HepG2 (cell line): ENCODE measurements at places on chromosomes 16 and 17. TPM values are rescaled to one million over a fixed set of nuclear protein-coding genes. Genes with fewer than 3 reads are reported as not detected.

The TEKT5 gene
- not detected in 2 replicates for total RNA-seq

The C16orf74 gene
- 0.13 TPM in 1 of 2 replicates, not detected in the other for total RNA-seq

The LGALS9C gene
- total RNA-seq = not detected in 2 replicates

The CRYM gene
- 1.9 and 2.4 TPM in 2 replicates for total RNA-seq

The TBC1D28 gene
- not detected in 2 replicates for total RNA-seq

The TBC1D3E gene
- not detected in 2 replicates for total RNA-seq

The KIF19 gene
- total RNA-seq = not detected in 2 replicates

The CHST6 gene
- 0.32 and 0.91 TPM in 2 replicates for total RNA-seq

The TPSG1 gene
- total RNA-seq = not detected in 2 replicates

The PRSS22 gene
- 0.24 TPM in 1 of 2 replicates, not detected in the other for total RNA-seq

The RND2 gene
- 0.11 TPM in 2 replicates for total RNA-seq

The TTYH2 gene
- 0.32 and 0.77 TPM in 2 replicates for total RNA-seq

The FAM20A gene
- 5.0 and 9.3 TPM in 2 replicates for total RNA-seq

The YBX2 gene
- total RNA-seq = 0.22 TPM in 1 of 2 replicates, not detected in the other

The ADAP2 gene
- total RNA-seq = 0.51 and 0.73 TPM in 2 replicates

The EFNB3 gene
- total RNA-seq = 0.07 TPM in 1 of 2 replicates, not detected in the other

The MYH1 gene
- total RNA-seq = not detected in 2 replicates

The GFAP gene
- total RNA-seq = 0.11 and 0.35 TPM in 2 replicates

The ZDHHC7 gene
- total RNA-seq = 39.6 and 46.8 TPM in 2 replicates

The ZG16B gene
- total RNA-seq = 1.5 and 1.8 TPM in 2 replicates

The TBC1D3I gene
- total RNA-seq = 0.15 TPM in 1 of 2 replicates, not detected in the other

The MCRIP1 gene
- 76.1 and 84.9 TPM in 2 replicates for total RNA-seq

The STH gene
- total RNA-seq = not detected in 2 replicates

The PRKCB gene
- not detected in 2 replicates for total RNA-seq

The ACSM5 gene
- 9.1 and 11.1 TPM in 2 replicates for total RNA-seq

The MT4 gene
- not detected in 2 replicates for total RNA-seq

The CCNF gene
- 13.7 and 22.8 TPM in 2 replicates for total RNA-seq

The FOXJ1 gene
- 1.4 and 1.6 TPM in 2 replicates for total RNA-seq

The HEATR9 gene
- not detected in 2 replicates for total RNA-seq

The EVPL gene
- 3.6 and 8.2 TPM in 2 replicates for total RNA-seq

The CCL4 gene
- not detected in 2 replicates for total RNA-seq

The TP53 gene
- 29.9 and 35.0 TPM in 2 replicates for total RNA-seq

The CHRNE gene
- 0.25 and 0.53 TPM in 2 replicates for total RNA-seq

The KRT39 gene
- total RNA-seq = 0.07 TPM in 1 of 2 replicates, not detected in the other

The POLR2A gene
- total RNA-seq = 17.8 and 63.2 TPM in 2 replicates

The ZNF785 gene
- total RNA-seq = not detected in 2 replicates

The LDHD gene
- 9.1 and 9.3 TPM in 2 replicates for total RNA-seq

The VWA3A gene
- total RNA-seq = 0.07 TPM in 1 of 2 replicates, not detected in the other

The GP2 gene
- total RNA-seq = 0.69 and 0.88 TPM in 2 replicates

The SF3B3 gene
- 500 and 817 TPM in 2 replicates for total RNA-seq

The TBC1D26 gene
- not detected in 2 replicates for total RNA-seq

The GALR2 gene
- 0.20 and 0.58 TPM in 2 replicates for total RNA-seq

The TAT gene
- total RNA-seq = 1.6 and 2.2 TPM in 2 replicates

The KLHL10 gene
- 0.04 TPM in 1 of 2 replicates, not detected in the other for total RNA-seq

The USP7 gene
- 173 and 177 TPM in 2 replicates for total RNA-seq

The PRAC1 gene
- not detected in 2 replicates for total RNA-seq

The CA7 gene
- not detected in 2 replicates for total RNA-seq

The ST6GALNAC2 gene
- total RNA-seq = 0.49 and 0.84 TPM in 2 replicates

The HOXB7 gene
- total RNA-seq = not detected in 2 replicates

The JMJD6 gene
- 41.0 and 49.1 TPM in 2 replicates for total RNA-seq

The PDE6G gene
- total RNA-seq = 1.0 and 1.4 TPM in 2 replicates

The FTO gene
- total RNA-seq = 55.8 and 92.5 TPM in 2 replicates

The ANTKMT gene
- 17.8 and 47.8 TPM in 2 replicates for total RNA-seq

The CCDC102A gene
- total RNA-seq = 0.91 and 2.1 TPM in 2 replicates

The TEX19 gene
- total RNA-seq = 1.3 and 1.8 TPM in 2 replicates

The C17orf67 gene
- 0.62 and 0.86 TPM in 2 replicates for total RNA-seq

The CTRB1 gene
- total RNA-seq = not detected in 2 replicates

The HSPB9 gene
- total RNA-seq = 0.13 and 0.24 TPM in 2 replicates

The TBX4 gene
- total RNA-seq = 0.86 and 1.1 TPM in 2 replicates

The EPX gene
- not detected in 2 replicates for total RNA-seq
